ENCODE measurements at places on chromosomes 2 and 18.
A peak's percentile ranks its signal among the peaks of the same experiment; 100 is the strongest.

GRCh38 chr2:10963155-10963554 lies 51.4 kb downstream of the KCNF1 start:
- no peak for DNase-seq

DNA sequence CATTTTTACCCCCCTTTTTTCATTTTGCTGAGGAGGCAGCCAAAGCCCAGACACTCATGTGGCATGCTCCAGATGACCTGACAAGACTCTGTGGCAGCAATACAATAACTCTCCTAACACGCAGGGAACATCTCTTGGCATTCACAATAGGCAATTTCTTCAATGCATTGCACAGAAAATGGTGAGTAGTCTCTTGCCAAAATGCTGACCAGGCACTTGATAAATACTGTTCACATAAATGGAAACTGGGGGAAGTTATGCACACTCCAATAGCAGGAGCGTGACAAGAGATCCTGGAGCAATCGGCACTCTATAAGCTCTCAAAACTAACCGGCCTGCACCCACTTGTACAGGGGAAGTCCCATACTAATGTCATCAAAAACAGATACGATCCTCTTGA lies 66.3 kb downstream of the NBAS start:
- no peak for DNase-seq

GRCh38 chr2:239311132-239312040 lies 89.4 kb downstream of the HDAC4 start:
- peak; percentile 43 for DNase-seq

DNA sequence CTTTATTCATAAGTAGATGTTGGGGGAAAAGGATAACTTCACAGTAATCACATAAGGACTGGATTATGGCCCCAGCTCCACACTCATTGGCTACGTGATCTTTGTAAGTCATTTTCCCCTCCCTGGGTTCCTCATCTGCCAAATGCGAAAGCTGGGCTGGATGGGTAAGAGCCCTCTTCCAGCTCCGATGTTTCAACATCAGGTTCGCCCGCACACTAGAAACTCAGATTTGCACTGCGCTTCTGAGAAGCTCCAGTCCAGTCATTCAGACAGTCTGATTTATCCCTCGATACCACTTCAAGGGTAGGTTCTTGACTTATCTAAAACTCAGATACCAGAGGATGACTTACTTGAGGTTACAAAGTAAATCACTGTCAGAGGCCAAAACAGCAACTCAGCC lies 31.0 kb upstream of the RMDN2 start:
- no peak for DNase-seq

GRCh38 chr2:62559582-62559981 lies 53.6 kb upstream of the TMEM17 start:
- DNase-seq = no peak
